ENCODE measurements at places on chromosomes 1 and 21.

- no peak for DNase-seq
Measured at GRCh38 chr1:93338387-93339146, 7.1 kb upstream of the DR1 start.

DNA sequence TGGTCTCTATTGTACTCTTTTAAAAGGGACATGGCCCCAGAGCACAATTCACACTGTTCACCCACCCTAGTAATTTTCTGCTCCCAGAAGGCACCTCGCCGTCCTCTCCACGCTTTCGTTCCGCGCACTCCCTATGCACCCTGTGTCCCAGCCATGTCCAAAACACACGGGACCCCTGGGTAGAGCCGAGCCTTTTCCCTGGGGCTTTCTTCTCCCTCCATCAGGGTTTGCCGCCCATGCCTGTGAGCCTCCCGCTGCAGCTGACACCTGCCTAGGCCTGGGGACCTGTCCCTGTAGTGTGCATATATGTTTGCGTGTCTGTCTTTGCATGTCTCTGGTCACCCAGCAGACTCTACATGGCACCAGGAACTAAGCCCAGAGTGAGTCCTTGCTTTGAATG, 302.7 kb downstream of the PCP4 start:
- no peak for DNase-seq

DNA sequence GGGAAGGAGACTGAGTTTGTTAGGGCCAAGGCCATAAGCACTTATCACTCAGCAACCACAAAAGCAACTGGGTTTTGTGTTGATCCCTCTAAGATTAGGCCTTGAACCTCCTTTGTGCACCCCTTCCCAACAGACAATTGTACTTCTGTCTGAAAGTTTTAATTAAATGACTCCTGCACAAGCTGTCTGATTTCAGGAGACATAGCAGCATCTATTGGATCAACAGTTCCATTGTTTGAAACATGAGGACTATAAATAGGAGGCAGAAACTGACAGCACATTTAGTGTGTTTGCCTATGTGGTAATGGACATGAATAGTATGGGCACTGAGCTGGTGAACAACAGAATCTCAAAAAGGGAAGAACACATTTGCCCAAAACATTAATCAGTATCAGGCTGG, 167.3 kb upstream of the KCNJ6 start:
- DNase-seq: peak; percentile 33

DNA sequence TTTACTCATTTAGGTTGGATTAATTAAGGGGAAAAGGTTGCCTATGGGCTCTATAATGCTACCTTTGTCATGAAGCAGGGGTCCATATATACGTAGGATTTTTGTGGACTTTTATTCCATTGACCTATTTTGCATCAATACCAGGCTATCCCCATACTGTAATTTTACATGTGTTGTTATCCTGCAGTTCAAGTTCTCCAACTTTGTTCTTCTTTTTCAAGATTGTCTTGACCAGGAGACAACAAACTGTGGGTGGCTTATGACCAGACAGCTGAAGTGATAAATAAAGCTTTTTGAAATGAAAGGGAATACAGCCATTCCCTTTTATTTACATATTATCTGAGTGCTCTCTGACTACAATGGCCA, 345.7 kb downstream of the BARHL2 start:
- DNase-seq: no peak

DNA sequence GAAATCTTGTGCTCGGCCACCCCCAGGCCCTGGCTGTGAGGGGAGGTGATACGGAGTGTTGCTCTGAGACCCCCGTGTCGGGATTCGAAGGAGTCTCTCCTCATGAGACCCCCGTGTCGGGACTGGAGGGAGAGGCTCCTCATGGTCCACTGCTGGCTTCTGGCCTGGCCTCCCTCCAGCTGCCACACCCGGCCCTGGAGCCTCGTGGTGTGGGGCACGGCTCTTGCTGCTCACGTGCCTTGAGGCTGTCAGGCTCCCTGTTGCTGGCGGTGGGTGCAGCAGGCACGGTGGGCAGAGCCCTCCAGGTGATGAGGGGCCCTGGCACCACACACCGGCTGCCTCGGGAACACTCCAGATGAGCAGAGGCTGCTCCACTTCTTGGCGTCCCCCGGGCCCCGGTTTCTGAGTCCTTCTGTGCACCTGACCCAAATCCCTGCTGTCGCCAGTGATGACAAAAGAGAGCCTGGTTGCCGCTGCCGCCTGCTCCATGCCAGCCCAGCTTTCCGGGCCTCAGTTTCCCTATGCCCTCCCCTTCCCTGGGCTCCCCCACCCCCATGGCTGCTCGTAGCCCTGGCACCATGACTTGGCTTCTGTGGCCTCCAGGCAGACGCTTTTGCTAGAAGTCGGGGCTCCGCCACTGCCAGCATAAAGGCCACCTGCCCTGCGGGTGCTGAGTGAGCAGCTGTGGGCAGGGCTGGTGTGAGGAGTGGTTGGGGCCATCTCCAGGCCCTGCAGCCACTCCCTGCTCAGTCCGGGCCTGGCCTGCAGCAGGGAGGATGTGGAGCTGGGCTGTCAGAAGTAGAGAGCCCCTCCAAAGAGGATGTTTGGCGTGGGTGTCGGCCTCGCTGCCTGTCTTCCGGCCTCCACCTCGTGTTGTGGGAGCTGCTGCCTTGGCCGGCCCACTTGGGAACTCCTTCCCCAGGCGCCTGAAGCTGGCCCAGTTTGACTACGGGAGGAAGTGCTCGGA, 11.8 kb downstream of the TMEM240 start:
- DNase-seq: no peak

GRCh38 chr1:162110910-162111309, 41.4 kb downstream of the NOS1AP start:
- DNase-seq: no peak

GRCh38 chr1:11458811-11459275, 20.1 kb upstream of the DISP3 start:
- no peak for DNase-seq
